A549 treated with GW870086 at 1 μM for 4 hours (cell line): ENCODE measurements at places on chromosomes 12 and 14. TPM values are rescaled to one million over a fixed set of nuclear protein-coding genes. Genes with fewer than 3 reads are reported as not detected.

Gene BORCS5
- total RNA-seq, result 7.5 to 10.8 TPM (median 10.1 TPM) in 5 replicates

Gene DIO2
- 1.8 to 3.4 TPM (median 2.7 TPM) in 5 replicates for total RNA-seq

Gene ISM2
- total RNA-seq, result 0.21 to 0.39 TPM (median 0.32 TPM) in 5 replicates

Gene GLI1
- total RNA-seq, result 4.9 to 8.1 TPM (median 6.6 TPM) in 5 replicates

Gene HOTAIR
- total RNA-seq, result 0.10 to 0.40 TPM (median 0.23 TPM) in 5 replicates

Gene EGLN3
- total RNA-seq, result 4.8 to 6.5 TPM (median 5.3 TPM) in 5 replicates

Gene EPYC
- not detected in 5 replicates for total RNA-seq

Gene OTX2
- not detected in 5 replicates for total RNA-seq
